ENCODE measurements at places on chromosomes 7 and 10. TPM values are rescaled to one million over a fixed set of nuclear protein-coding genes. Genes with fewer than 3 reads are reported as not detected.
A peak's percentile ranks its signal among the peaks of the same experiment; 100 is the strongest.

The MYPN gene
- total RNA-seq, result not detected

DNA sequence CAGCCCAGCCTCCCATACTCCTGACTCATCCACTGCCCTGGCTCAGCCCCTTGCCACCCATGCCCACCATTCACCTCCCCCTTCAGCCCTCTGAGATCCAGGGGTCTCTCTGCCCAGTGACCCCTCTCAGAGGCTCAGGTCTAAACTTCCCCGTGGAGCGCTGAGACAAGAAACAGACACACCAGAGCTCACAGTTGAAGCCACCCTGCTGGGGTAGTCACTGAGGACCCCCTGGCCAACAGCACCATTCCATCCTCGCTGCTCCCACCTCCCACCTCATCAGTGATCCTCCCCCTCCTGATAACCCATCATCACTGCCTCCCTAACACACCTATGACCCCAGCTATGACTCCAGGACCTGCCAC lies 100.7 kb downstream of the GRID1 start:
- no peak for DNase-seq

The CALHM3 gene
- 0.52 TPM for total RNA-seq

- peak; percentile 17 for DNase-seq
Observed at GRCh38 chr10:10642751-10643150, 374.9 kb upstream of the CELF2 start.

- no peak for DNase-seq
Observed at GRCh38 chr7:44375926-44376342, 50.5 kb upstream of the CAMK2B start.

Measured in body of pancreas (tissue), 4 donors.